Breast epithelium (tissue), 4 donors: ENCODE measurements at places on chromosomes 4 and X. TPM values are rescaled to one million over a fixed set of nuclear protein-coding genes. Genes with fewer than 3 reads are reported as not detected.

- no peaks in the 10 kb centered on the region for H3K36me3 ChIP-seq
- H3K27me3 ChIP-seq: no peaks in the 10 kb centered on the region
- H3K27ac ChIP-seq: no peak overlapping the region
Observed at GRCh38 chrX:115047715-115048114, 30.3 kb upstream of the IL13RA2 start.

GRCh38 chrX:11724122-11725017 lies 33.7 kb upstream of the MSL3 start:
- H3K4me3 ChIP-seq: no peak overlapping the region
- no peaks in the 10 kb centered on the region for H3K36me3 ChIP-seq
- no peaks in the 10 kb centered on the region for H3K4me1 ChIP-seq
- H3K27ac ChIP-seq: no peak overlapping the region
- H3K27me3 ChIP-seq: no peaks in the 10 kb centered on the region

DNA sequence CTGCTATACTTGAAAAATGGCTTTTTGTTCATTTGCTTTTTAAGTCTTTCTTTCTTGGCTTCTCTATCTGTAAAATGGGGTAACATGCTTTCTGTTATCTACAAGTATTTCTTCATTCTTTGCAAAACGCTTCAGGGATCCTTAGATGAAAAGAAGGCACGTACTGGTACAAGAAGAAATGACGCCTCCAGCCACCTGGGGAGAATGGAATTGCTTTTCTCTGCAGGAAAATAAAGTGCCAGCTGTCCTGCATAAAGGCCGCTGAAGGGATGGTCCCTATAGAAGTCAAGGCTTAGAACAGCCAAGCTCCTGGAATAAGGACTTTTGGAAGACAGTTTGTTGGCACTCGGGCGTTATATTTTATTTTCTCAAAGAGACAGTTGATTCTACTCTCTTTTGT lies 210.8 kb upstream of the RASGEF1B start:
- no peaks in the 10 kb centered on the region for H3K27me3 ChIP-seq
- H3K36me3 ChIP-seq: no peaks in the 10 kb centered on the region
- no peaks in the 10 kb centered on the region for H3K4me1 ChIP-seq
- H3K4me3 ChIP-seq: no peak overlapping the region
- no peak for DNase-seq
- no peak overlapping the region for H3K27ac ChIP-seq

Gene ARHGAP24
- 20.6 TPM for total RNA-seq

Gene FGF5
- total RNA-seq: not detected

Gene ANTXR2
- total RNA-seq: 55.1 TPM

Gene BEX5
- 1.6 TPM for total RNA-seq
